Suppressor macrophage treated with lipopolysaccharide for 1 hour (primary cell): ENCODE measurements at places on chromosomes 2 and 18.

- DNase-seq, result peak; percentile 74
Observed at GRCh38 chr2:86372641-86373502, 35.4 kb upstream of the REEP1 start.

GRCh38 chr2:237581751-237582746 lies 8.5 kb downstream of the RAB17 start:
- DNase-seq, result peak; percentile 54

DNA sequence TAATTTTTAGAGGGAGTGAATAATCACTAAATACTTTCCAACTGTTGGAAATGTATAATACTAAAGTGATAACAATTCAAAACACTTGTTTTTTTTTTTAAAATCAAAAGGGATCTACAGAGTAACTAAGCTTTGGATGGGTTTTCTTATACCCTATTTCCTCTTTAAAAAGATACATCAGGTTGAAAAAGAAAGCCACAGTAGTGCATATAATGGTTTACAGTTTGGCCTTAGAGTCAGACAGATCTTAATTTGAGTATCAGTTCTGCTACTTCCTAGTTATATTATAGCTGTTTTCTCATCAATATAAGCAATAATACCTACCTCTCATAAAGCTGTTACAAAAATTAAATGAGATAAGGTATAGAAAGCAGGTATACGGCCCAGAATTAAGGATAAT lies 28.5 kb downstream of the PSME4 start:
- no peak for DNase-seq

GRCh38 chr2:10406016-10406415 lies 42.1 kb downstream of the ODC1 start:
- no peak for DNase-seq

DNA sequence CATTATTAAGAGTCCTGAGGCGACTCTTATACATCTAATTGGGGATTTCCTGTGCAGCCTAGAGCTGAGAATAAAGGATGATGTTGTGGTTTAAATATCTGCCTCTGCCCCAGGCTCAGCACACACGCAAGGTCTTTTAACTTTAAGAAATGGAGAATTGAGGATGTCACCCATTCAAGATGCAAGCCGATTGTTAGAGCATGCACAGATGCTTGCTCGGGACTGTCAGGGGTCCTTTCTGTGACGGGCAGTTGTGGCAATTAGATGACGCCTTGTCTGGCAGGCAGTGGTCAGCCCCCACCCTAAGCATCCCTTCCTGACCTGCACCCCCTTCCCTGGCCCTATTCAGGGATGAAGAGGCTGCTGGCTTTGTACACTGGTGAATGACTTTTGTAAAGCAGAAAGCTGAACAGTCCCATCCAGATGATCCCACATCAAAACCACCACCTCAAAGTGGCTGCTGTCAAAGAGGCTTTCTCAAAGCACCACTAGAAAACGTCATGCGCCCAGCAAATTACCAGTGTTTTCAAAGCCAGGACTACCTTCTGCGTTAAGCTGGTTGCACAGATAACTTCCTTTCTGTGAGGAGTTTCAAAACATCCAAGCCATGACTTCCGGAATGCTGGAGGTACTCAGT lies 23.7 kb downstream of the FAM178B start:
- peak; percentile 12 for DNase-seq

GRCh38 chr2:102841107-102841840 lies 79.4 kb downstream of the TMEM182 start:
- peak; percentile 77 for DNase-seq

GRCh38 chr2:158775273-158776027 lies 19.7 kb upstream of the DAPL1 start:
- no peak for DNase-seq

- DNase-seq, result no peak
Observed at GRCh38 chr2:105184420-105184819, 57.1 kb upstream of the GPR45 start.

GRCh38 chr2:178234648-178235047 lies 40.3 kb downstream of the OSBPL6 start:
- no peak for DNase-seq

DNA sequence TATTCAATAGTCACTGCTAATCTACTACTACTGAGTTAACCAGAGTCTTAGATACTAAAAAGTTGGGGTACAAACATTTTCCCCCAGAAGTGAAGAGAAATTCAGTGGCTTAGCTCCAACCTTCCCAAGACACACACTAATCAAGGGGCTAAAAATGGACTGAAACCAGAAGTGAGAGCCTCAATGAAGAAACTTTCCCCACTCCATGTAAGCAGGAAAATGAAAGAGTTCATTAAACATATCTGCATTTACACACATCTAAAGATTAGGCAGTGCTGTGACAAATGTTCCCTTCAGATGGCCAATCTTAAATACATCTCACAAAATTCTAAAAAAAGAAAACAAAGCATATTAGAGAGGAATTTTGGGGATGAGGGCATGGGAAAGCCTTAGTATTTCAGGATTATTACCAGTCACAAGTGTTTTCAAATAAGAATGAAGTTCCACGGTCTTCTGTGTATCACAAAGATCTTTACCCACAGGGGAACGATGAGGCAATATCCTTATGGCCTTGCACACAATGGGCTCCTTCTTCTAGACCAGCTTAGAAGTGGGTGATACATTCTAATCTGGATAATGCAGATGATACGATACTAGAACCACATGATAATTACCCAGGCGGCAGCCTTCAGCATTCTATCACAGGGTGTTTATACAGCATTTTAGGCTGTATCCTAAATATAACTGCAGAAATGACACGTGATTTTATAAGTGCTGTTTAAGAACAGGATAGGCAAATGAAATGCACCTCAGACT lies 17.1 kb downstream of the ANKRD44 start:
- peak; percentile 53 for DNase-seq

DNA sequence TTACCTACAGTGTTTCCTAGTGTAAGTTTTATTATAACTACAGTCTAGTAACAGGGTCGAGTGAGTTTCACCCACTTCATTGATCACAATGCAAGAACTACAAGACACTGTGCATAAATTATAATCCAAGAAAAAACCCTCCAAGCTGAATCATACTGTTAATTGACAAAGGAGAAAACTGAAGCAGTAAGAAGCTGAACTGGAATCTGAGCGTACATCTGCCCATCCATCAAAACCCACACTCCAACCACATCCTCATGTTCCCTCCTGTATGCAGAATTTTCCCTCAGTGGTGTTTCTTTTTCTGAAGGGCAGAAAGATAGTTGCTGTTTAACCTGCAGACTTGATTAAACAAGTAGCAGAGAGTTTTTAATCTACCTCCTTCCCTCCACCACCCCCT lies 49.5 kb upstream of the KIDINS220 start:
- no peak for DNase-seq

DNA sequence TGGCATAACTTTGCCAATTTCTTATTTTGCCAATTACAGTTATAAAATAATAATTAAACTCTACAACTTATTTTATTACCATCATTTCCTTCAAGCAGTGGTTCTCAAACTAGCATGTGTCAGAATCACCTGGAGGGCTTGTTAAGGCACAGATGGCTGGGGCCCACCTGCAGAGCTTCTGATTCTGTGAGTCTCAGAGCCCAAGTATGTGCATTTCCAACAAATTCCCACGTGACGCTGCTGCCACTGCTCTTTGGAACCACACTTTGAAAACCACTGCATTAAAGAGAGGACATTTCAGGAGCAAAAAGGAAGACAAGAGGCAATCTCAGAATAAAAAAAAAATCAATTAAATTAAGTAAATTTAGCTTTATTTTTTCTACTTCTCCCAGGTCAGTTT lies 94.0 kb upstream of the HNRNPA3 start:
- no peak for DNase-seq

DNA sequence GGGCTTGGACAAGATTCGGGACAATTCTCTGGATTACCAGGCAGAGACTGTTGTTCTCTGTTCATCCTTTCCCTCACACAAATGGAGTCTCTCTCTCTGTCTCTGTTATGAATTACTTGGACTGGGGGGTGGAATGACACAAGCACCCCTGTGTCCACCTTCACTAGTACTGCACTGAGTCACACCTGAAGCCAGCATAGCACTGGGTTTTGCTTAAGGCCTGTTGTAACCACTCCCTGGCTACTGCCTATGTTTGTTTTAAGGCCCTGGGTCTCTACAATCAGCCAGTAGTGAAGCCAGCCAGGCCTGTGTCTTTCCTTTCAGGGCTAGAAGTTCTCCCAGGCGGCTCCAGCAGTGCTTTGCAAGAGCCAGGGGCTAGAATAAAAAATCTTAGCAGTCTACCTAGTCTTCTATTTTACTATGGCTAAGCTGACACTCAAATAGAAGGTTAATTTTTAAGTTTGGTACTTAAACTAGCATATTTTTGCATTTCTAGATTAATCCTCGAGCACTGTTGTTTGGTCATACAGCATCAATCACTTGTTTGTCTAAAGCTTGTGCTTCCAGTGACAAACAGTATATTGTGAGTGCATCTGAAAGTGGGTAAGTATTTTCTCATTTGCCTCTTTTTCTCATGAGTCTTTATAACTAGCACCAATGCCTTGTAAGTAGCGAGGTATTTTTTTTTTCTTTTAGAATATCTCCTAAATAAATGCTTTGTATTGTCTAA lies 27.8 kb downstream of the WDR7 start:
- DNase-seq, result no peak
